ENCODE measurements at places on chromosomes 2 and 18.

- DNase-seq, result no peak
Observed at GRCh38 chr2:220159738-220160137, 532.3 kb downstream of the SLC4A3 start.

DNA sequence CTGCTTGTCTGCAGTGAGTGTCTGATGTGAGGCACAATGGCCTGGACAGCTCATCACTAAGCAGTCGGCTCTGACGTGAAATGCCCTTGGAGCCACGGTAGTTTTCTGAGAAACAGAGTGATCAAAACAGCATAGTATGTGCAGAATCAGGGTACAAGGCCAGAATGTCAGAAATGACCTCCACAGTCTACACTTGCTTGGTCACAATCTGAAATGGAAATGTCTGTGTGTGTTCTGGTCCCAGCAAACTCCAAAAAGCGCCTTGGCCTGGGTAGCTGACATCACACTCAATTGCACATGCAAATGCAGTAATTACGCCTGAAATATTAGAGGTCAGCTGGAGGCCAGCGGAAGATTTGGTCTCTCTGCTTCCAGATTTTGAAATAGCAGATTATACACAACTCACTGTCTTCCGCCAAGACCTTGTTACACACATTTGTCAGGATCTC, 95.4 kb downstream of the CTAGE1 start:
- no peak for DNase-seq

DNA sequence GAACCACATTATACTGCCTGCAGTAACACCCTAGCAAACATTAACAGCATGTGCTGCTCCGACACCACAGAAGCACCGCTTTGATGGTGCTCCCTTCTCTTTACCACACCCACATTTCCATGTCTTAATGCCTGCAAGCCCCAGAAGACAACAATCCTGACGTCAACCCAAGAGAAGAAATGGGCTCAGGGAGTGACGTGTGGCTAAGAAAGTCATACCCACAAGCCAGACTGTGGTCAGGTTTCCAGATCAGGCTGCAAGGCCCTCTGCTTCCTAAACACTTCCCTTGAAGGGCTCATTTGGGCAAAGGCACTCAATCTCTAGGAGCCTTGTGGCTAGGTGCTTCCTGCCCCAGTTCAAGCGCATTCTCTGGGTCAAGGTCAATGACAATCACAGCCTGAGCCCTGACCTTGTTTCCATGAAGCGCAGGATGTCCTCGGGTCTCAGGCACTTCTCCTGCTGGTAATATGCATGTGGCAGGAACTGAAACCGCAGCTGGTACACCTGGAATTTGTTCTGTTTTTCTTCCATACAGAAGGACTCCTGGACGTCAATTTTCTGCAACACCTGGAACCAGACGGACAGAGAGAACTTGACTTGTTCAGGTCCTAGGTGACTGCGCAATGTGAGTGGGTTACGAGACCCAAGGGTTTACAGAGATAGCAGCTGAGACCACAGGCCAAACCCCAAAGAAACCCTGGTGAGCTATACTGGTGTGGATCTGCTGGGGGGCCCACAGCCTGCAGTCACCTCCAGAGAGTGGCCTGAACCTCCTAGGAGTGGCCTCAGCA, 67.2 kb downstream of the POLR1A start:
- DNase-seq, result no peak

DNA sequence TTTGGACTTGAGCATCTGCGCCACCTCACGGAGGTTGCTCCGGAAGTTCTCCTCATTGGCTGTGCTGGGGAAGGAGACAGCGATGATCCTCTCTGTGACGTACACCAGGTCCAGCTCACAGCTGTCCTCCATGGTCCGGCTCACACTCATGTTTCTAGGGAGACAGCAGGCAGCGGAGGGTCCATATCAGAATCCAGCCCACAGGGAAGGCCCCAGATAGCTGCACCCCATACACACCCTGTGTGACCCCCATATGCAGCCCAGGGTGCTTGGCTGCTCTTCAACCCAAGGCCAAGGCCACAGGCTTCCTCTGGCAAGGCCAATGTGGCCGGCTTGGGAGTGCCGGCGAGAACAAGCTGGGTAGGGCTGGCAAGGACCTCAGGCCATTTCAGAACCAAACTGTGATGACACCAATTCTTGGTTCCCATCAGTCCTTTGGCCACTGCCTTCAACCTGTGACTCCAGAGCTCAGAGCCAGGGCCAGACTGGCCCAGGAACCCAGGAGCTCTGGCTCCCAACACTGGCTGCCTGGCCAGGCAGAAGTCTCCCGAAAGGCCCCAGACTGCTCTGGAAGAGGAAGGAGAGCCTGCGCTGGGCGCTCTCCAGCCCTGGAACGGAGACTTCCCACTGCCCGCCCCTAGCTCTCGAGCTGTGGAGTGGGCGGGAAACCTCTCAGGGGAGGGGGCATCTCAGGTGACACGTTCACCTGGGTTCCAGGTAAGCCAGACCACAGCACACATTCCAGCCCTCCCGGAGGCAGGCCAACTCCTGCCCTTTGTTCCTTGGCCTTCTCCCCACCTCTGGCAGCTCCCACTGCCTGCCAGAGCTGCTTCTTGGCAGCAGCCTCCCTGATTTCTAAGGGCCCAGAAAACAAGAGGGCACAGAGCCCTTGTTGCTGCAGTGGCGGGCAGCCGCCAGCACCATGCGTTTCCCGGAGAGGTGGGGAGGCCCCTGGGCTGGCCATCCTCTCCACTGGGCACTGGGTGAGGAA, 104.7 kb downstream of the TNS1 start:
- DNase-seq, result no peak

DNA sequence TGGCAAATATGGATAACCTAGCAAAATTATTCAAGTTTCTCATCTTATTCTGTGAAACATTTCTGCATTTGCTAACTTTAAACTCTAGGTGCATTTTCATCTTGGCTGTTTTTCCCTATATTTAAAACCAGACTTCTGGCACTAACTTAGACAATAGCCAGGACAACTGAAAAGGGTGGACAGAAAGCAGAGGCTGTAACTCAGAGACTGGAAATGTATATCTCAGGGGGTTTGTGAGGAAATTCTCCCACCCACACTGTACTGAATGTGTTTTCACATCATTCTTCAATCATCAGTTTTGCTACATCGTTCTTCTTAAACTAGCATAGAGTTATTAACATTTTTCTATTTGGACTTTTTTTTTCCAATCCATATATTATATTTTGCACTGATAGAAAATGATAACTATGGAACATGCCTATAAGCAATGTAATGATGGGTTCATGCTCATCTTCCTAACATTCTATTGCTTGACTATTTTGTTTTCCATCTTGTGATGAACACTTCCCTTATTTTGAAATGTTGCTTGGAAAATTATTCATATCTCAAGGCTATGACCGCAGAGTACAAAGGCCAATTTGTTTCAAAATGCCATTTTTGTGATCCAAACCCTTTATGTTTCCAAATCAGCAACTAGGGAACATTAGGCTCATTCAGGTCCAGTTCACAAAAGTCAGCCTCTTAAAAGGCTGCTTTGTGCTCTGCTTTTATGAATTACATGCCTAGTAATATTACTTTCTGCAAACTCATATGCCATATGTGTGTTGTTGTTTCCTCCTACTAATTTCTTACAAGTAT, 125.8 kb upstream of the CDH19 start:
- DNase-seq, result no peak

DNA sequence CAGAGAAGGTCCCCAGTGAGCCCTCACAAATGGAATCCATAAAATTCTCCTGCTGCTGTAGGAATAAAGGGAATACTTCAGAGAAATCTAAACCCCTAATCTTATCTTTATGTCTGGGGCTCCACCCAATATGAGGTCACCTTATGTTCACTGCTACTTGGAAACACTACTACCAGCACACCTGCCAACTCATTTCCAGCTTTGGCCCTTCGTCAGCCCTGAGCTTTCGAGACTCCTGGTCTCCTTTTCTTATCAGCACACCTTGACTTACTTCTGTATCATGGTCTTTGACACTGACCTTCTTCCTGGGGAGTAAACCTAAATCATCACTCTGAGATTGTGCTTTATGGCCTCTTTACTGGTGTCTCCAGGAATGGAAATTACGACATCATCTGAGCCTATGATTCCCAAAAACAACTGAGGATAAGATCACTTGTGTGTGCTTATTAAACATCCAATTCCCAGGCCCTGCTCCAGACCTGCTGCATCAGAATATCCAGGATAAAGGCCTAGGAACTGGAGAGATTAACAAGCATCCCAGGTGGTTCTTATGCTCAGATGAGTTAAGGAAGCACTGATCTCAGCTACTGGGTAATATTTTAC, 22.2 kb upstream of the ASNSD1 start:
- DNase-seq, result no peak

DNA sequence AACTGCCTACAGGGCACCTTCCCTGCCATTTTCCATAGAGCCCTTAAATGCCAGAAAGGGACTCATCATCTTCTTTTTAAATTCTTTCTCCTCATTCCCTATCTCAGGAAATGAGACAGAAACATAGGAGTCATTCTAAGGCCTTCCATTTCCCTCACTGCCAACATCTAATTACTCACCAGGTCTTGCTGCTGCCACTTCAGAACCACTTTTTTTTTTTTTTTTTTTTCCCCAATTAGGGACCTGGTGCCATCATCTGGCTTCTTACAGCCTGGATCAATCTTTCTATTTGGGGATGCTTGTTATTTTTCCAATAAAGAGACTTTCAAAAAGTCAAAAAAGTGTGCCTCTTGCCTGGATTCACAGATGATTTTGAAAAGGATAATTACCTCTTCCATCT, 373.4 kb downstream of the LPIN1 start:
- no peak for DNase-seq

DNA sequence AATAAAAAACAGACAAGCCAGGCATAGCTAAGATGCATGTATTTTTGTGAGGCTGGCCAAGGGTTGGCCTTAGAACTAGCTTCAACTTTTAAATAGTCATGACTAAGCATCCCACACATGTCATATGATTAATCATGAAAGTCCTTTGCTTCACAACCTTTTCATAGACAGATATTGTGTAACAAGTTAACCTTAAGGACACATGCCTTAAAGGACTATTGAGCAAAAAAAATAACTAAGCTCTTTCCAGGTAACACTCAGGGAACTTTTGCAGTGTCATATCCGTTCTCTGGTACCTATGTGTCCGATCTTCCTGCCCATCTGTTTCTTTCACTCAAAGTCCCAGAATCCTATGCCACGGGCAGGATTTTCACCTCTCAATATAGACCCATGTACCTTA, 498.4 kb downstream of the STK39 start:
- no peak for DNase-seq

- DNase-seq, result no peak
Observed at GRCh38 chr2:102708847-102709559, 52.8 kb upstream of the TMEM182 start.

GRCh38 chr18:30342675-30343074, 699.9 kb downstream of the DSC3 start:
- no peak for DNase-seq

DNA sequence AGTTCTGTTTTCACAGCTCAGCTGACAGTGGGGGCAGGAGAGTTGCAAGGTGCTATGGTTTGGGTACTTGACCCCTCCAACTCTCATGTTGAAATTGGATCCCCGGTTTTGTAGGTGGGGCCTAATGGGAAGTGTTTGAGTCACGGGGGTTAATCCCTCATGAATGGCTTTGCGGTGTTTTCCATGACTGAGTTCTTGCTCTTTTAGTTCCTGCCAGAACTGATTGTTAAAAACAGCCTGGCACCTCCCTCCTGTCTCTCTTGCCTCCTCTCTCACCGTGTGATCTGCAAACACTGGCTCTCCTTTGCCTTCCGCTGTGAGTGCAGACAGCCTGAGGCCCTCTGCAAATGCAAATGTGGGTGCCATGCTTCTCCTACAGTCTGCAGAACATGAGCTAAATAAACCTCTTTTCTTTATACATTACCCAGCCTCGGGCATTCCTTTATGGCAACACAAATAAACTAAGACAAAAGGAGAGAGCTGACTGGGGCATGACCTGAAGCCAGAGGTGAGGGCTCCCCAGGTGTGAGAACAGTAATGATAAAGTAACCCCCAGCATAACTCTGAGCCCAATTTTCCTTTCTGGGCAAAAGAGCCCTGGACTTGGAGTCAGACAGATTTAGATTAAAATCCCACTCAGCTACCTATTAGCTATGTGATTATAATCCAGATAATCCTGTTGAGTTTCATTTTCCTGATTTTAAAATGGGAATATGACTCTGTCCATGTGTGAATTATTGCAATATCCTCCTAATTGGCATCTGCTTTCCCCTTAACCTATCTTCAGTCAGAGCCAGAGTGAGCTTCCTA, 64.9 kb upstream of the CAPN13 start:
- no peak for DNase-seq

DNA sequence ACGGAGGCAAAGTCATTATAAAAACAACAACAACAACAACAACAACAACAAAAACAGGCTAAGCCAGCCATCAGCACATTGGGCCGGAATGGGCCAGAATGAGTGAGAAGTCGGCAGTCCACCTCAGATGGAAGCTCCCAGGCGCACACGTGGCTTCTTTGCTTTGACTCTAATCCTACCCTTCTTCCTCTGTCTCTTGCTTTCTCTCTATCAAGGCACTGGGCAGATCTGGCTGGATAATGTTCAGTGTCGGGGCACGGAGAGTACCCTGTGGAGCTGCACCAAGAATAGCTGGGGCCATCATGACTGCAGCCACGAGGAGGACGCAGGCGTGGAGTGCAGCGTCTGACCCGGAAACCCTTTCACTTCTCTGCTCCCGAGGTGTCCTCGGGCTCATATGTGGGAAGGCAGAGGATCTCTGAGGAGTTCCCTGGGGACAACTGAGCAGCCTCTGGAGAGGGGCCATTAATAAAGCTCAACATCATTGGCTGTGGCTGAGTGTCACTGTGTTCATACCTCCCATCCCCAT, 52.2 kb downstream of the MARCO start:
- no peak for DNase-seq

- no peak for DNase-seq
Observed at GRCh38 chr2:30777661-30778505, 29.4 kb downstream of the CAPN13 start.

GRCh38 chr2:26577442-26578112, 63.6 kb downstream of the CIB4 start:
- DNase-seq, result no peak

GRCh38 chr2:159922563-159922962, 124.6 kb upstream of the CD302 start:
- no peak for DNase-seq

GRCh38 chr2:232147440-232148077, 186.0 kb downstream of the DIS3L2 start:
- no peak for DNase-seq

DNA sequence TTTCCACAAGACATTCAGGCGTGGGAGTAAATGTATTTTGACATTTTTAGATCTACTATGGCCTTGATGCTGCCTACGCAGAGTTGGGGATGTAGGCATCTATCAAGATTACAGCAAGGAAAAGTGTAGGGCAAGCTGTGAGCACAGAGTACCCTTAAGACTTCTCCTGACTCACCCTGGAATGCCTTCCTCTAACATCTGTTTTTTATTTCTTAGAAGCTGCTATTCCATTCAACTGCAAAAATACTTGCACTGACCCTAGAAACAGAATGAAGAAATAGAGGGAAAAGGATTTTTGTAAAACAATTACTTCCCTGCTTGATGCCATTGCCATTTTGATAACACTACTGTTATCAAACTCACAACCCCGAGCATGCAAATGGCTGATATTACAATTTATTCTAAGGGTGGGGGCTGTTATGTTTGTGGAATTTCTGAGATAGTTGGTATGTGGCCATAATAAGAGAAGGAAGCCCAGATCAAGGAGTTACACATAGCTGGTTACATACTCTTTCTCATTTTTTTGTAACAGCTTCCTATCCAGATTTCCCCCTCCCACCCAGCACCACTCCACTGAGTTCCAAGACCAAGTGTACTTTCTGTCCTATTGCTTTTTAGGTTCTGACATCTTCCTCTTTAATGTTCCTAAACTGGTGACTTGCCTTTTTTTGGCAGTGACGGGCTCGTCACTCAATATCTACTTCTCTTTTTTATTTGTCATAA, 6.0 kb upstream of the ROCK1 start:
- DNase-seq, result peak; percentile 73
